ENCODE measurements at places on chromosomes 12 and 14.

DNA sequence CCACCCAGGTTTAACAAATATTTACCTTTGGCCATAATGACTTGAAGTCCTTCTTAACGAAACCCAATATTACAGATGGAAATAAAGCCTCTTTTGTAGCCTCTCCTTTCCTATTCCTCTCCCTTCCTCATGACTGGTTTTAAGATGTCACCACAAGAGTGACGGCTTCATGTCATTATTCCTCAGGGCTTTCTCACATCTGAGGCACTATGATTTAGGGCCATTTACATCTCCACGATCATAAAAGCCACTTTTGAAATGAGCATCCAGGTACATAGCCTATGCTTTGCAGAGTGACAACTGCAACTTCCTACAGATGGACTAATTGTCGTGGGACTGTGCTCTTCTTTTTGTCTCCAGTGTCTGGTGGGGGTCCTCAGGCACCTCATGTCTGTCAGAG, 32.3 kb upstream of the DACT1 start:
- no peak for DNase-seq

- DNase-seq, result no peak
Observed at GRCh38 chr14:89801136-89801535, 153.4 kb downstream of the EFCAB11 start.

GRCh38 chr14:79333198-79333546, 878.1 kb downstream of the DIO2 start:
- DNase-seq, result no peak

DNA sequence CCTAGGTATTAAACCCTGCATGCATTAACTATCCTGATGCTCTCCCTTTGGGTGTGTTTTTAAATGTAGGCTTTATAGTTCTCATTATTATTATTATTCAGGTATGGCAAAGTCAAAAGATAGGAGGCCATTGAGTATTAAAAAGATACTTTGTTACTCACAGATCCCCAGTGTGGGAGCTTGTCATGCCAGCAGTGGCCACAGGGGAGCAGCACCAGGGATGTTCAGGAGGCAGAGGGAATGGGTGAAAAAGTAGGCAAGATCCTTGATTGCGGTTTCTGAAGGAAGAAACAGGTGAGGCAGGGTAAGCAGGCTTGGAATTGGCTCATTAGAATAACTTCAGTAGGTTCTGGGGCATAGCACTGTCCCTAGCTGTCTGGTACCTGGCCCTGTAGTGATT, 382.2 kb downstream of the MED13L start:
- DNase-seq, result no peak

DNA sequence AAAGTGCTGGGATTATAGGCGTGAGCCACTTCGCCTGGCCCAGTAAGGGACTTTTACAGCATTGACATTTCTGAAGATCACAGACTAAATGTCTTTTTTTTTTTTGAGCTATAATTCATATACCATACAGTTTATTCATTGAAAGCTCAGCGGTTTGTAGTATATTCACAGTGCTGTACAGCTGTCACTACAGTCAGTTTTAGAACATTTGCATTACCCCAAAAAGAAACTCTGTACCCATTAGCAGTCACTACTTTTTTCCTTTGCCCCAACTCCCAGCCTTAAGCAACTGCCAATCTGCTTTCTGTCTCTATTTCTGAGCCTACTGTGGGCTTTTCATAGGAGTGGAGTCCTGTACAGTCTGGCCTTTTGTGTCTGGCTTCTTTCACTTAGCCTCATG, 8.2 kb downstream of the BRI3BP start:
- DNase-seq, result no peak

- DNase-seq, result no peak
Observed at GRCh38 chr14:102602421-102603292, 10.2 kb downstream of the RCOR1 start.

All from cerebellum (tissue), 4 donors.